Neural crest cell (in vitro differentiated cells): ENCODE measurements at places on chromosomes 1 and 21.

DNA sequence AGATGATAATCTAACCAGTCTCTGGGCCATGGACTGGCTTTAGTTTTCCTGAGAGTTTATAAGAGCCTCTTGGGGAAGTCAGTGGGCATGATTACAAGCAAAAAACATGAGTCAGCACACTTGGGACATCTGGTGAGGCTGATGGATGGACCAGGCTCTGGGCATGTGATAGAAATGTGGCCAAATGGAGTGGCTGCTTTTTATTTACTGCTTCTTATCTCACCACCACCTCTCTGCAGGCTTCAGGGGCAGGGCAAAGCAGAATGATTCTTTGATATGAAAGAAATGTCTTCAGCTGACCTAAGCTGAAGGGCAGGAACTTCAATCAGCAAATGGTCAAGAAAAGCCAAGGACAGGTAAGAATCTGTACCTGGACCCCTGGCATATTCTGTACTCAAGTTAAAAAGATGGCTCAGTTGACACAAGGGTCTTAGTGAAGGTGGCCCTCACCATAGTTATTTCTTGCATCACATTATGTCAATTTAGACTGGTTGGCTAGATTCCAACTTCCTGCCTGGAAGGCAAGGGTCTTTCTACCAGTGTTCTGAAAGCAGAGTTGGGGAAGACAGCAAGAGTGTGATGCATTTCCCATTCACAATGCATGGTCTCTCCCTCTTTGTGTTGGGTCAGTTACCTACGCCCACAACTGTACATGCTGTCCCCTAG is 162.8 kb downstream of the FASLG start:
- no peak for DNase-seq

GRCh38 chr1:244287726-244288125 is 164.0 kb downstream of the ADSS2 start:
- no peak for DNase-seq

GRCh38 chr1:170241266-170241851 is 95.6 kb downstream of the NTMT2 start:
- no peak for DNase-seq

DNA sequence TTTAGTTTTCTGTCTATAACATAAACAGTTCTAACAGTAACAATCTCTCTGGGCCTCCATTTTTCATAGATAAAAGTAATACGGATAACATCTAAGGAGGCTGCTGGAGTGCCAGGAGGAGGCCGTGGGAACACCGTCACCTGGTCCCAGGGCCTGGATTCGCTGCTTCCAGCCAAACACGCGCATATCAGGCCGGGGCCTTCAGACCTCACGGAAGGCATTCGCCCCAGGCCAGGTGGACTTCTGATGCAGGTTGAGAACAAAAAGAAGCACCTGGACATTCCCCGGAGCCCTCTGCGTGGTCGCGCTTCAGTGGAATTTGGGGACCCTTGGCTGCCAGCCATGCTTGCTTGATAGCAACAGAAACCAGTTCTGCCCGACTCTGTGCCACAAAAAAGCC is 113.1 kb upstream of the GUCA2B start:
- no peak for DNase-seq

- DNase-seq: no peak
Measured at GRCh38 chr1:161868832-161869231, 102.7 kb downstream of the ATF6 start.

- DNase-seq: no peak
Measured at GRCh38 chr1:181818943-181819342, 242.6 kb downstream of the ZNF648 start.
